Activated CD8-positive, alpha-beta memory T cell treated with anti-CD3 and anti-CD28 coated beads for 24 hours (primary cell): ENCODE measurements at places on chromosomes 3 and 15.

- DNase-seq: no peak
These were observed 14.3 kb upstream of the HPS3 start for GRCh38 chr3:149115114-149115513.

GRCh38 chr15:70024521-70024920 is 73.2 kb downstream of the TLE3 start:
- no peak for DNase-seq

DNA sequence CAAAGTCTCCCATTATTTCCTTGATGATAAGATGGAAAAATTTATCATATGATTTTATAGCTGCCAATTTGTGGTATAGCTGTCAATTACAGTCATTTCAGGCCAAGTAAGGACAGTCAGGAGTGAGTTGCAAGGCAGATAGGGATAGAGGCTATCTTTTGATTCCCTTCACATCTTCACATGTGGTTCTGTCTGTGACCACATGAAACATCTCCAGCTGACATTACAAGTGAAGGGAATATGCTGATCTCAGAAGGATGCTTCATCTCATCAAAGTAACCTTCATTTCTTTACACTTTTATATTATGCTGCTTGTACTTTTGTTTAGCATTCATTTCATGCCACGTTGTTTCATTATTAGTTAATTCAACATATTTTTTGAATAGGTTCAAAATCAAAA is 136.9 kb upstream of the CFAP20DC start:
- DNase-seq: no peak

GRCh38 chr3:36579746-36580145 is 184.6 kb downstream of the DCLK3 start:
- no peak for DNase-seq

- DNase-seq: no peak
These were observed 235.1 kb downstream of the CD47 start for GRCh38 chr3:107855710-107856109.

- no peak for DNase-seq
These were observed 3.3 kb upstream of the ALAS1 start for GRCh38 chr3:52194485-52195290.

DNA sequence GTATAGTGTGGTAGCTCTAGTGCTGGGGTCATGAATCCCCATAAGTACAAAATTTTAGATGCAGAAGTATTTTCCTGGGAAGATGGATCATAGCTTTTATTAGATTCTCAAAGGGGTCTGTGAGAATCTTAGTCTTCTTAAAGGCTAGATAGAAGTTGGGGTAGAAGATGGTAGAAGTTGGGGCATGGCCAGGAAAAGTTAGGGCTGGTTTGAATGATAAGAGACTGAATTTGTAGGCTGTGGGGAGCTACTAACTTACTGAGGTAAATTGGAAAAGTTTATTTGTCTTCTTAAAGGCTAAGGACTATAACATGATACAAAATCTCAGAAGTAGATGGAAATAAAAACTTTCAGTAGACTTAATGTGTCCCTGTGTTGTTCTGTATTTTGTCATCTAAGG is 1.6 kb upstream of the UBE2Q2 start:
- DNase-seq: no peak

- DNase-seq: no peak
These were observed 5.2 kb downstream of the OPA1 start for GRCh38 chr3:193598202-193598601.

- DNase-seq: no peak
These were observed 509.3 kb downstream of the ROBO1 start for GRCh38 chr3:79258479-79258878.

DNA sequence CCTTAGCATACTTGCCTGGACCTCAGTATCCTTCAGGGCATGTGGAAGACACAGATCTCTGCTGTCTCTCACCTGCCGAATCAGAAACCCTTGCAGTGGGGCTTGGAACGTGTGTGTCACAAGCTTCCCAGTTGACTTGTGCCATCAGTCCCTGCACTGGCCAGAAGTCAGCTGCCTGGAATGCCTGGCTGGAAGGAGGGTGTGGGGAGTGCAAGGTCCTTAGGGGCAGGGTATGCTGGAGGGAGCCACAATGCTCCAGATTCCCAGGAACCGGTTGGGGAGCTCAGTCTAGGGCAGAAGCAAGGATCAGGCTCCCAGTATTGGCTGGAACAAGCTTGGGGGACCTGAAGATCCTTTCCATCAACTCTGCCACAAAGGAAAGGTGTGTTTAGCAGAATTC is 27.1 kb downstream of the SPSB4 start:
- DNase-seq: no peak

DNA sequence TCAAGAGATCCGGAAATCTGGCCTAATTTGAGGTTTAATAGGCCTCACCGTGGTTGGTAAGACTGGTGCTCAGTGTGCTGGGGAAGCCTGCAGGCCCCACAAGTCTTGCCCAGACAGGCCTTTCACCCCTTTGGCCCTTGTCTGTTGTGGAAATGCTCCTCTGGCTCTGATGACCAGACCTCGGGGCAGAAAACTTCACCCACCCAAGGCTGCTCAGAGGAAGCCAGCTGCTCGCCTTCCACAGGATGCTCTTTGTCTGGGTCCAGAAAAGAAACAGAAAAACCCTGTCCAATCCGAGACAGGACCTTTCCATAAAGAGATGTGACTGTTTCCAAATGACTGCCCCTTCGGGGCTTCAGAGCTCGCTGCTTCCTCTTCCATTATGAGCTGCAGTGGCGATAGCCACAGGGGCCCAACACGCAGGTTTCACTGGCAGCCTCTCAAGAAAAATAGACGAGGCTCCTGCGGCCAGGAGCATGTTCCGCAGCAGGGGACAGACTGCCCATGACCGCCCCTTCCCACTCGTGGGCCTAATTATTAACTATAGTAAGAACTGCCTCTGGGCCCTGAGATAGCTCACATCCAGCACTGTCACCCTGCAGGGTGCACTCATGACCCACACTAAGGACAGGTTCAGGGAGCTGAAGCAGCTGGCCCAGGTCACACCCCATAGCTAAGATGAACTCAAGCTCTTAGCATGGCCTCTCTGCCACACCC is 6.8 kb upstream of the SNX22 start:
- DNase-seq: no peak

- no peak for DNase-seq
These were observed 62.2 kb downstream of the AAGAB start for GRCh38 chr15:67192185-67192820.

GRCh38 chr3:110518031-110518430 is 553.6 kb upstream of the NECTIN3 start:
- DNase-seq: no peak

DNA sequence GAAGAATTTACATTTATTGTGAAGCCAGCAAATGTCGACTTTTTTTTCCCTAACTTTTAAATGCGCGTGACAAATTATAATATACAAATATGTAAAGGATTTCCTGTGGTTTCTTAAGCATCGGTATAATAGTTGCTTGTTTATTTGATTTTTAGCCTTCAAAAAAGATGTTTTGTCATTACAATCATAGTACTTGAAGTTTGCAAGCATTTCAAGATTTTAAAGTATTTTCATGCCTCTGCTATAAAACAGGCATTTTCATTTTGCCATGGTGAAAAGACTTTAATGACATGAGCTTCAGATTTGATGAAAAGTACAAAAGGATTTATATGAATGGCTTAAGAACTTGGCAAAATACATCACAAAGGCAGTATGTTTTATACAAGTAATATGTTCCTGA is 9.4 kb upstream of the P2RY12 start:
- no peak for DNase-seq

DNA sequence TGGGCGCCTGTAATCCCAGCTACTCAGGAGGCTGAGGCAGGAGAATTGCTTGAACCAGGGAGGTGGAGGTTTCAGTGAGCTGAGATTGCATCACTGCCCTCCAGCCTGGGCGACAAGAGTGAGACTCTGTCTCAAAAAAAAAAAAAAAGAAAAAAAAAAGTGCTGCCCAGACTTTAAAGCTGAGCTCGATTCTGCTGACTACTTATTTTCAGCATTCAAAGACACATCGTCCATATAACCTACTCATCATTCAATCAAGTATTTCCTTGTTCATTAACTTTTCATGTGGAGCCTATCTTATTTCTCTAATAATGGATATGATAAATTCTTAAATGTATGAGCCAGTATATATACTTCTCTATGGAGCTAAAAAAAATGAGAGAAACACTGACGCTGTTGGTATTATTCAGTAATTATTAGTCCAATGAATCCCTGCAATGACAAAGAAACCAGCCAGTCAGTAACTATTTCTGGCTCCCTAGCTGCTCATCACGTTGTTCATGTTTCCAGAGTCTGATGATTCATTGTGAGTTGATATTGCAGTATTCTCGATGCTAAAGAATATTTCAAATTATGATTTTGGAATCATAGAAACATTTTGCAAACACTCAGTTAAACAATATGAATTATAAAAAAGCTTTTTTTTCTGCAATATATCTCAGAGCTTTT is 111.9 kb downstream of the RAP2B start:
- DNase-seq: no peak

DNA sequence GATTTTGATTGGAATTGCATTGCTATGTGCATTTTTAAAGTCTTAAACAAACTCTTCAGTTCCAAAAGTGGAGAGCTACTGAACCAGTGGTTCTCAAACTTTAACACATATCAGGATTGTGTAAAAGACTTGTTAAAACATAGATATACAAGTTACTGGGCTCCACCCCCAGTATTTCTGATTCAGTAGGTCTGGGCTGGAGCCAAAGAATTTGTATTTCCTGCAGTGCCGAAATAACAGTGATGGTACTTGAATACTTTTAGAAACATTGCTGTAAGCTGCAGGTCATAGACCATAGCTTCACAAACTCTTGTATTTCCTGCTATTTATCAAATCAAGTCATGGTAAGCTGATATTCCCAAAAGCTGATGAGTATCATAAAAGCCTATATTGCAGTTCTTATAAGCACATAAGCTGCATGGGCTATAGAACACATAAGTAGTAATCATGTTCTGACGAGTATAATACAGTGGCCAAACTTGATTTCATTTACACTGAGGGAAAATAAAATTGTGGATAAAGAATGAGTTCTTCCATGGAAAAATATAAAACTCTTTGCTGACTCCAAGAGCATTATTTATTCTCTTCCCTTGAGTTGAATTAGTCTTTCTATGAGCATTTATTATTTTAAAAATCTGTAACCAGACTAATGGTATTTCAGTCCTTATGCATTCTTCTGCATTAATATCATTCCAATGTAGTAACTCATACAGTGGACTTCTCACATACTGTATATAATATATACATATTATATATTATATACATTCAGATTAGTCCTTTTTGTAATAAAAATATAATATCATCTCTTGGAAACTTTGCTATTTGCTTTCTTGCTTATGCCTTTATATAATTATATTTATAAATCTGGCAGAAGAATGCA is 550.5 kb upstream of the AGTR1 start:
- DNase-seq: no peak

DNA sequence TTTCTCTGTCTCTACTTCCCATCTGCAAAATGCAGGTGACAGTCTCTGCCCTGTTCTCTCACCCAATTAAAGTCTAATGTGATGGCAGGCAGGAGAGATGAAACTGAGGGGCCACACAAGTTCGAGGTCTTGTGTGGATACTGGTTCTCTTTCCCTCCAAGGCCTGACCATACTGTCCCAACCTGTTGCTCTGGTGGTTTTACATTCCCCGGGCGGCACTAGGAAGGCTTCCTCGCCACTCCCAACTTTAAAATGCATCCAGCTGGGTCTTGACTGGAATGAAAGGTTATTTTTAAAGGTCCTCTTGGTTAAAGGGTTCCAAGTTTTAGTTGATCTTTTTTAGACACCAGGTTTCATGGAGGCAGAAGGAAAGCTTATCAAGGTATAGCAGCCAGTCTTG is 37.2 kb downstream of the WHAMM start:
- no peak for DNase-seq

DNA sequence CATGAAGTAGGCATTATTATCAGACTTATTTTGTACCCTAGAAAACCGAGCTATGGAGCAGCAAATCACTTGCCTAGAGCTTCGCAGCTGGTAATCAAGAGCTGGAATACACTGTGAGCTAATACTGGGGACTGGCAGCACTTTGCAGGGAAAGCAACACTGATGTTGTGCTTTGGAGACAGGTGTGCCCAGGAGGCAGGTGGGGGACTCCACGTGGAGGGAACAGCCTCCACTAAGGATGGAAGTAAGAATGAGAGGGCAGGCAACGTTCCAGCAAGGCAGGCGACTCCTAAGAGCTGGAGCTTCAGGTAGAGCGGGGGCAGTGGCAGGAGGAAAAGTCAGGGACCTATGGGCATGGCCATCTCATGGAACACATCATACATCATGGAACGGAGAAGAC is 300.5 kb upstream of the IGF1R start:
- DNase-seq: no peak

DNA sequence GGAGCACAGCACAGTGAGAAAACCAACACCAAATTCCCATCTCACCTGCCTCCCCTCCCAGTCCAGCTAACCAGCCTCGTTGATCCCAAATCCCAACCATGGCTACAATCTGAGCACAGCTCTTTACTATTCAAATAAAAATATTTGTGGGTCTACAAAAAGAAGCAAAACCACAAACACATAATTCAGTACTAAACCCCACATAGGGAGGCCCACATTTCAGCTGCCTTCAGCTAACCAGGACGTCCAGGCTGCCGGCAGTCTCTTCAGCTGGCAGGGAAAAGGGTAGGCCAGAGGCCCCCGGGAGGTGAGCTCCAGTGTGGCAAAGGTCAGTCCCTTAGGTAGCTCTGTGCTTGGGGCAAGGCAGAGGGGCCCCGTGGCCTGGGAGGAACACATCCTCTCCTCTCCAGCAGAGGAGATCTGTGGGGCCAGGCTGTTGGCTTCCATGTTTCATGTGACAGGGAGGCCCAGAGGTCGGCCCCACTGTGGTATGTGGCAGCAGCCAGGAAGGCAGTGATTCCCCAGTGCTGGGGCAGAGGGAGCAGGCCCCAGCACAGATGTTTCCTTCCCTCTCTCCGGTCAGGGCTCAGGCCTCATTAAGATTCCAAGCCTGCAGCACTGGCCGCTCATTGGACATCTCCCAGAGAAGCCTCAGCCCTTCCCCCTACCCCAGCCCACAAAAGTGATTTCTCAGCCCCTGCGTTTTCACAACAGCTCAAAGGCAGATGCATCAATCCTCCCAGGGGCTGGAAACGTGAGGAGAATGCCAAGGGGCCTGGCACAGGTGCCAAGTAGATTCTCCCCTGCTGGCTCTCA is 381.4 kb downstream of the NTRK3 start:
- no peak for DNase-seq

DNA sequence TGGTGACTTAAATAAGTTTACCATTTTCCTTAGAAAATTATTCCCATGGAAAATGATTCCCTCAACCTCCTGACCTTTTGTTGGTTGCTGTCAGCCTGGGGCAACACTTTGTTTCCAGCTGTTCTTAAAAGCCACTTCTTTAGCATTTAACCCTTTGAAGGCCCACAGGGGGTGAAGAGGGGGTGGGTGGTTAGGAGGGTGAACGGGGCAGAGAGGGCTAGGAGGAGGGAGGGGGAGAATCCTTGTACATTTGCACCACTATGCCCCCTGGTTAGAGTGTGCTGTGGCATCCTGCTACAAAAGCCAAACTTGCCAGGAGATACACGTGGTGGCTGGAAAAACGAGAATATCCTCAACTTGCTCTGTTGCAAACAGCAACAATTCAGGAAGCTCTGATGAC is 273.2 kb upstream of the RGMA start:
- DNase-seq: no peak

DNA sequence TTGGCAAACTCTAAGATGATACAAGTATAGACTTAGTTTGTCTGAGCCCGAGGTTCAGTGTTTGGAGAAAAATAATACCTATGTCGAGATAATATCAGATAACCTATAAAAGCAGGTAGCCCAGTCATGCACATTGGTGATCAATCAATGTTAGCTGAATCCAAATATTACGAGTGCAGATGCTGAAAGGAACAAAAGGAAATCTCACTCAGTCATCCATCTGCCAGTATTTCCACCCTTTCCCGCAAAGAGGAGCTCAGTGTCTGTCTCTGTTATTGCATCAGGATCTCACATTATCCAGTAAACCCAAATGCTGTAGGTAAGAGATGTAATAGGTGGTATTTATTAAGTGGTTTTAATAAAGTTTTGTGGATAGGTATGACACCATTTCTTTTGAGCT is 251.2 kb upstream of the CTDSPL start:
- DNase-seq: no peak
